Activated CD8-positive, alpha-beta T cell treated with anti-CD3 and anti-CD28 coated beads, Interleukin-2, amount 10 ng/mL, durations not matched to agents 7 days and 5 days (primary cell): ENCODE measurements at places on chromosomes 13 and 19. TPM values are rescaled to one million over a fixed set of nuclear protein-coding genes. Genes with fewer than 3 reads are reported as not detected.

GRCh38 chr19:1082165-1082927 is 12.8 kb downstream of the POLR2E start:
- peak; percentile 93 for DNase-seq

Gene RPS5
- total RNA-seq: 1,111 TPM

DNA sequence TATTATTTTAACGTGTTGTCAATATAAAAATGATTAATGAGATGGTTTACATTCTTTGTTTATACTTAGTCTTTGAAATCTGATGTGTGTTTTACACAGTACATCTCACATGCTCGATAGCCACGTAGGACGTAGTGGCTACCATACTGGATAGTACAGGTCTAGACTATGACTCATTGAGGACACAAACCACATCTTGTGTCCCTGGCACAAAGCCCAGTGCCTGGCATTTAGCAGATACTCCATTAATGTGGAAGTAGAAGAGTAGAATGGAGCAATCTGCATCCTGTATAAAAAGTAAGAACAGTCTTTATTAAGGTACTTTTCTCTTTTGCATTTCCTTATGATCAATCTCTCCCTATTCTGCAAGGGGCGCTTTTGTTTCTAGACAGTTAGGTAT is 49.0 kb upstream of the FRY start:
- DNase-seq: no peak

Gene CEACAM20
- not detected for total RNA-seq

DNA sequence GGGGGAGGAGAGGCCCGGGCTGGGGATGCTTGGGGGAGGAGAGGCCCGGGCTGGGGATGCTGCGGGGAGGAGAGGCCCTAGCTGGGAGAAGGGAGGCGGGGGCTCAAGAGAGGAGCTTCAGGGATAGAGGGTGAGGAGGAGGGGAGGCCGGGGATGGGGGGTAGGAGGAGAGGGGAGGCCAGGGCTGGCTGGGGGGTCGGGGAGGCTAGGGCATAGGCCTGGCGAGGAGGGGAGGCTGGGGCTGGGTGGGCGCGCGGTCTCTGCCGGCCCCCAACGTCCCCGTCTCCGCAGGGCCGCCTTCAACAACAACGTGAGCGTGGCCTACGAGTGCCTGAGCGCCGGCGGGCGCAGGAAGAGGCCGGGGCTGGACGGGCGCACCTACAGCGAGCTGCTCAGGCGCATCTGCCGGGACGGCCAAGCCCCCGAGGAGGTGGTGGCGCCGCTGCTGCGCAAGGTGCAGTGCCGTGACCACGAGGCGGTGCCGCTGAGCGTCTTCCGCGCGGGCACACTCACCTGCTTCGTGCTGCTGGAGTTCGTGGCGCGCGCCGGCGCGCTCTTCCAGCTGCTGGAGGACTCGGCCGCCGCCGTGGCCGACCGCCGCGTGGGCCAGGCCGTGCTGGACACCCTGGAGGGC is 11.4 kb downstream of the TPGS1 start:
- DNase-seq: peak; percentile 70

DNA sequence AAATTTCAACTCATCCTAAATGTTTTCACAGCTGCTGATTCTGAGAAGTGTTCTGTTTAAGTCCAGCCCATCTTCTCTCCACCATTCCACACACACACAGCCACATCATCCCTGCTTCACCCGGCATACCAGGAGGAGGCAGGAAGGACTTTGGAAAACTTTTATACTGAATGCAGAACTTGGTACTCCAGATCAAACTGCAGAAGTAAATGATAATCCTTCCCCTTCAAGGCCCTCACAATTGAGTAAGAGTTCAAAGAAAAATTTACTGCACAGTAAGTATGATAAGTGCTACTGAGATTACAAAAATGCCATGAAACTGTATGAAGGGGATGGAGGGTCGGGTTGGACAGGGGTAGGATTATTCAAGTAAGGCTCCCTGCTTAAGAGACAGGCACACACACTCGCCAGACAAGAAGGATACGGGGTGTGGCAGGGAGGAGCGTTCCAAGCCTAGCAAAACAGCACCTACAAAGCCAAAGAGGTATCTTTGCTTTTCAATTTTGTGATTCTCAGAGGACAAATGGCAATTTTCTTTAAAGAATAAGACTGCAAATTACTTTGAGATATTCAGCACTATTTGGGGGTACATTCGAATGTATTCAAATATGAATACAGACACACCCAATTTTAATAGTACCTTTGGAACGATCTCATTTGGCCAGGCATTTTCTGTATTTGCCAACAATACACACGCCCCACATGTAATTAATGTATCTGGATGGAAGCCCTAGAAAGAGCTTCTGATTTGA is 2.5 kb downstream of the USP12 start:
- DNase-seq: no peak

GRCh38 chr19:5023128-5023571 is 54.2 kb downstream of the KDM4B start:
- DNase-seq: no peak
